ENCODE measurements at places on chromosomes 12 and 14. TPM values are rescaled to one million over a fixed set of nuclear protein-coding genes. Genes with fewer than 3 reads are reported as not detected.

DNA sequence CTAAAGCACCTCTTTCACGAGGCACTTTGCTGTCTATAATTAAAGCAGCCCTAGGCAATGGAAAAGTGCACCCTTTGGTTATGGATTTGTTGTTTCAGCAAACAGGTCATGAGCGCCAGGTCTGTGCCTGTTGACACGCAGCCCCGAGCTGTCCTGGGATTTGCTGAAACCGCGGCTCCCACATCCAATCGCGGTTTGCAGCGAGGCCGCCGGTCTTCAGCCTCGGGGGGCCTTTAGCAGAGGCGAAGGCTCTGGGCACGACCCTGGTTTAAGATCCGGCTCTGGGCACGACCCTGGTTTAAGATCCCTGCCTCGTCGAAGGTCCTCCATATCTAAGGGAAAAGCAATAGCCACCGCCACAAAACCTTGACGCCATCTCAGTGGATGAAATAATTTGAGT is 79.2 kb downstream of the GLT1D1 start:
- H3K36me3 ChIP-seq, result no peaks in the 10 kb centered on the region
- no peak for DNase-seq
- no peaks in the 10 kb centered on the region for H3K27me3 ChIP-seq

GRCh38 chr12:71060426-71060825 is 97.4 kb downstream of the TSPAN8 start:
- no peak overlapping the region for H3K4me3 ChIP-seq
- DNase-seq, result no peak
- H3K36me3 ChIP-seq, result no peaks in the 10 kb centered on the region
- H3K27ac ChIP-seq, result no peak overlapping the region
- H3K27me3 ChIP-seq, result no peaks in the 10 kb centered on the region

- no peaks in the 10 kb centered on the region for H3K27me3 ChIP-seq
- no peak for DNase-seq
- H3K4me1 ChIP-seq, result no peaks in the 10 kb centered on the region
- H3K36me3 ChIP-seq, result no peaks in the 10 kb centered on the region
Measured at GRCh38 chr12:19856389-19856788, 417.1 kb downstream of the AEBP2 start.

- no peak overlapping the region for H3K27ac ChIP-seq
- H3K4me1 ChIP-seq, result peaks cover 12% of the 10 kb centered on the region
- no peaks in the 10 kb centered on the region for H3K36me3 ChIP-seq
- no peak overlapping the region for H3K4me3 ChIP-seq
- DNase-seq, result no peak
- no peaks in the 10 kb centered on the region for H3K27me3 ChIP-seq
Measured at GRCh38 chr14:23629832-23630396, 6.2 kb upstream of the DHRS2 start.

TRMT5 gene
- 14.7 TPM for total RNA-seq

- H3K27me3 ChIP-seq, result no peaks in the 10 kb centered on the region
- peaks cover 62% of the 10 kb centered on the region for H3K4me1 ChIP-seq
- H3K4me3 ChIP-seq, result no peak overlapping the region
- H3K27ac ChIP-seq, result no peak overlapping the region
Measured at GRCh38 chr14:68251769-68252100, 432.2 kb downstream of the RAD51B start.

ADAM20 gene
- 0.86 TPM for total RNA-seq

- no peak overlapping the region for H3K27ac ChIP-seq
- no peaks in the 10 kb centered on the region for H3K36me3 ChIP-seq
- no peak overlapping the region for H3K4me3 ChIP-seq
- no peak for DNase-seq
- H3K4me1 ChIP-seq, result no peaks in the 10 kb centered on the region
- H3K27me3 ChIP-seq, result no peaks in the 10 kb centered on the region
Measured at GRCh38 chr12:123877968-123878367, 94.7 kb downstream of the CCDC92 start.

DNA sequence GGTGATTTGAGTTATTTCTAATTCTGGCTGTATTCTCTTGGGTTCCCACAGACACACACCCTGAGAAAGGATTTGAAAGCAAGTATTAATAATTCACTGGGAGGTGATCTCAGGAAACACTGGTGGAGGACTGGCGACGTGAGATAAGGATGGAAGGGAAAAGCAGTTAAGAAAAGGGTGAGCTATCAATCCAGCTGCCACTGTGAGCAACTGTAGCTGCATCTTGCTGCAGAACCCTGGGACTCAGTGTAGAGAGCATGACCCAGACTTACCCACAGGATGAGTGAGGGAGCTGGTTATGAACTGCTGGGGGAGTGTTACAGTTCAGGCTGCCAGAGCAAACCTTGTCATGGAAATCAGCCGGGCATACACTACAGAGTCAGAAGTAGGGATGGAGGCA is 71.9 kb downstream of the RESF1 start:
- H3K27ac ChIP-seq, result no peak overlapping the region
- peaks cover 12% of the 10 kb centered on the region for H3K4me1 ChIP-seq
- no peaks in the 10 kb centered on the region for H3K27me3 ChIP-seq

DNA sequence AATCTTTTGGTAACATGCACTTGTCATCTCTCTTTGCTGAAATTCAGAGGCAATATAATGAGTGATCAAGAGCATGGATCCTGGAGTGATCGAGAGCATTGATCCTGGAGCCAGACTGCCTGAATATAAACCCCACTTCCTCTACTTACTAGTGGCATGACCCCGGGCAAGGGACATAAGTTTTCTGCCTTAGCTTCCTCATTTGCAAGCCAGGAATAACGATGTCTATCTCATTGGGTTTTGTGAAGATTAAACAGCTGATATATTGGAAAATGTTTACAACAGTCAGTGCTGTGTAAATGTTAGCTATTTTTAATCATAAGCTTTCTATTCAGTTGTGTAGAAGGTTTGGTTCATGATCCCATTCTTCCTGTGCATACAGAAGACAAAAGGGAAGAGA is 2.4 kb upstream of the CSRNP2 start:
- H3K27me3 ChIP-seq, result no peaks in the 10 kb centered on the region
- no peak overlapping the region for H3K4me3 ChIP-seq
- H3K4me1 ChIP-seq, result peaks cover 7% of the 10 kb centered on the region
- no peak overlapping the region for H3K27ac ChIP-seq
